ENCODE measurements at places on chromosomes 6 and 20.
A peak's percentile ranks its signal among the peaks of the same experiment; 100 is the strongest.

DNA sequence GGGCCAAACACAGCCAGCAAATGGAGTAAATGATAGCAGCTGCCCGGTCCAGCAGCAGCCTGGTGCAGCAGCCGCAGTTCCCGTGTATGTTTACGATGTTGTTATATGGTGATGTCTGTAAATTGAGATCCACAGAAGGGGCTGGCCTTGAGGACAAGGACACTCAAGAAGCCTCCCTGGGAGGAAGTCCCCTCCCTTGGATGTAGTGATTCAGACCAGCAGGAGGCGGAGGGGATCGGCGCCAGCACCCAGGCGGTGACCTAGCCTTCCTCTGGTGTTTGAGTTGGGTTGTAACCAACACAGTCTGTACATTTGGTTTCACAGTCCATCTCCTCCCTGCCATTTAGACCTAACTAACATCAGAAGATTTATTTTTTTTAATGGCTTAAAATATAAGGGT lies 187.8 kb downstream of the SYNDIG1 start:
- no peak for DNase-seq

GRCh38 chr6:47162231-47162630 lies 120.1 kb upstream of the ADGRF1 start:
- DNase-seq: no peak

GRCh38 chr20:10611357-10611756 lies 62.4 kb downstream of the JAG1 start:
- peak; percentile 22 for DNase-seq

DNA sequence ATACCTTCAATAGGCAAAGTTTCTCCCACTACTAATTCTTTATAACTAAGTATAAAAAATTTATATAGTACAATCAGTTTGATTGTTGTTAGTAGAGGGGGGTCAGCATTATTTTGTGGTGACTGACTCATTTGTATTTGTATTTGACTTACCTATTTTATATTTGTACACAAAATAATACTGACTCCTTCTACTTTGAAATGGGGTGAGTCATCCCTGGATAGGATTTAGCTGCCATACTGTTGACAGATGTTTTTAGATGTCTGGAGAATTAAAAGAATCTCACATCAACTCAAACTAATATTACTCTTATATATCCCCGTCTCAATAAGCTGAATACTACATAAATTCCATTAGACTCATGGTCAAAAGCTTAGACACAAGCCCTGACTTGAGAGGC lies 114.9 kb downstream of the FRK start:
- no peak for DNase-seq

- peak; percentile 68 for DNase-seq
Observed at GRCh38 chr20:3203315-3204123, 963 bp downstream of the DDRGK1 start.

- no peak for DNase-seq
Observed at GRCh38 chr6:97460394-97461080, 177.5 kb upstream of the MMS22L start.

DNA sequence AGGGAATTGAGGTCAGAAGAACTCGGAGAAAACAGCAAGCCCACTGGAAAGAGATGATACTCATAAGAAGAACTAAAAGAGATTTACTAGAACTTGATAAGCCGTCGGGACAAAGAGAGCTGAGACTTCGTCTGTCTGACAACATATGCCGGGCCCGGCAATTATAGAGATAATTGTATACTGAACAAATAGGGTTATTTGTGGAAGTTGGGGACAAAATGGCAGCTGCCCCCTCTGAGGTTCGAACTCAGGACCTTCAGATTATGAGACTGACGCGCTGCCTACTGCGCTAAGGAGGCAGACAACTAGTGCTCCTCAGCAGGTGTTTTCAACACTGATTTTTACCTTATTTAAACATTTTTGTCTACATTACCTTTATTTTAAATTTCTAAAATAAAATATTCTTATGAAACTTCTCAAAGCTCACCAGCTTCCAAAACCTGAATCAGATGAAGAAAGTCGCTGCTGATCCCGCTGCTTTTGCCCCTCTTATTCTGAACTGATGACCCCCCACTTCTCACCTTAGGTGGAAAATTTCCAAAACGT lies 29.3 kb upstream of the TRIM27 start:
- DNase-seq: peak; percentile 76

All from RKO (cell line).